ENCODE measurements at places on chromosomes 5 and 9.

DNA sequence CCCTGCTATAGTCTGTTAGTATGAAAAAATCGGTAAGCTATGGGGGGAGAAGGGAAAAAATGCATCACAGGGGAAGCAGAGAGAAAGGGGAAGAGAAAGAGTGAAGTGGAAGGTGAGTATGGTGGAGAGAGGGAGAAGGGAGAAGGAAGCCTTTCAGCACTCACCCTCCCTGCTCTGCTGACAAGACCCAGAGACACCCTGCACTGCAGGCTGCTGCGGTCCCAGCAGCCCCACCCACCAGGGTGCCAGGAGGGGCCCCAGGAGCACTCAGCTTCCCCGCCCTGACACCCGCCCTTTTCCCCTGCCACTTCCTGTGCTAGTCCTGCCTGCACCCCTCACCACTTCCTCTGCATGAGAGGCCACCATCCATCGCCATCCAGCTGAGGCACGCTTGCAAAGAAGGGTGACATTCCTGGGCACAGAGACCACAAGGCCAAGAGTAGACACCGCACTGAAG lies 12.7 kb downstream of the STK10 start:
- DNase-seq = peak; percentile 77

- no peak for DNase-seq
Measured at GRCh38 chr5:20556115-20556763, 568.2 kb upstream of the CDH18 start.

DNA sequence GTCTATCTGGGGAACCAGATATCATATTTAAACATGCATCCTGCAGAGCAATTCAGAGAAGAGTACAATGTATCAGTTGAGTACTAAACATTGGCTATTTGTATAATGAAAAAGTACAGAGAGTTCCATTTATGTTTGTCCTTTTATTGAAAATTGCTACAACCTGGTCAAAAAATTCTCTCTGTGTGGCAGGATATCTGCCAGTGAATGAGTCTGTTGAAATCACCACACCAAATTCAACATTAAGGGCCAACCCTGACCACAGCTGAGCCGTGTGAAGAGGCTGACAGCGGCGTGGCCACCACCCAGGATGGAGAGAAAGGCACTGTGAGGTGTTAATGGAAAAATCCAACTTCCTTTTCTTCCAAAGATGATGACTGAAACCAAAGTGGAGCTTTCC lies 422.7 kb upstream of the PIK3R1 start:
- DNase-seq = no peak

GRCh38 chr9:112349008-112349333 lies 15.6 kb upstream of the PTBP3 start:
- no peak for DNase-seq

DNA sequence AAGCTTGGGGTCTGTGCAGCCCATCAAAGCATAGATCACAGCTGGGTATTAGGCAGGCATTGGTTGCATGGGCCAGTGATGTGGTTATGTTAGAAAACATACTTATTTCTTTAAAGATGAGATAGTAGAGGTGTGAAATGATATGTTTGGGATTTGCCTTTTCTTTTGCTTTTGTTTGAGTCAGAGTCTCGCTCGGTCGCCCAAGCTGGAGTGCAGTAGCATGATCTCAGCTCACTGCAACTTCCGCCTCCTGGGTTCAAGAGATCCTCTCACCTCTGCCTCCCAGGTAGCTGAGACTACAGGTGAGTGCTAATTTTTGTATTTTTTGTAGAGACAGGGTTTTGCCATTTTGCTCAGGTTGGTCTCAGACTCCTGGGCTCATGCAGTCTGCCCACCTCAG lies 84.8 kb downstream of the PDE6A start:
- no peak for DNase-seq

GRCh38 chr5:3105581-3105980 lies 354.1 kb upstream of the IRX2 start:
- DNase-seq = no peak

DNA sequence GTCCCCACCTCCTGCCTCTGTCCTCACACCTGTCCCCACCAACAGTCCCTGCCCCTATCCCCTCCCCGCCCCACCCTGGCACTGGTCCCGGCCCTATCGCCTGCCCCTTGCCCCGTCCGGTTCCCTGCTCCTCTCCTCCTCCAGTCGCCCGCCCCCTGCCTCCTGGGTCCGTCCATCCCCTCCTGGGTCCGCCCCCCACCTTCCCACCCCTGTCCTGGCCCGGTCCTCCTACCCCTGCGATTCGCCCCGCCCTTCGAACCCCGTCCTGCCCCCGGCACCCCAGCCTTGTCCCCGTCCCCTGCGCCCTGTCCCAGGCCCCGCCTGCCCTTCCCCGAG lies 372 bp downstream of the EDF1 start:
- DNase-seq = no peak

All from activated CD8-positive, alpha-beta memory T cell treated with anti-CD3 and anti-CD28 coated beads for 1 hour (primary cell).